Tongue (tissue), 3 donors: ENCODE measurements at places on chromosomes 1 and 21.

DNA sequence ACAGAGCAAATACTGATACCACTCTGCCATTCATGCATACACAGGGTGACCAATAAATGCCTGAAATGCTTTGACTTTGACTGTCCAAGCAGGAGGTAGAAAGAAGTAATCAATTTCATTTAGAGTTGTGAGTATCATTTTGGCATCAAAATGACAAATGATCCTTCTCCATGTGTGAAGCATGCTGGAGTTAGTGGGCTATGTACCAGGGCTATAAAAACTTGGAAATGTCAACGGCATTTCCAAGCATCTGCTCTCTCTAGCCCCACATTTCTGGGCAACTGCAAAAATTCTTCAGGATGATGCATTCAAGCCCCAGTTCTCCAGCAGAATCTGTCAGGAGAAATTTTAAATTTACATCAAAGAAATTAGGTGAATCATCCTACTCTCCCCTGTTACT is 208.4 kb upstream of the PTBP2 start:
- no peak for DNase-seq

GRCh38 chr1:204791453-204792353 is 79.0 kb upstream of the NFASC start:
- DNase-seq = peak; percentile 63

- DNase-seq = no peak
These were observed 51.3 kb downstream of the ARHGEF11 start for GRCh38 chr1:156994277-156994676.

DNA sequence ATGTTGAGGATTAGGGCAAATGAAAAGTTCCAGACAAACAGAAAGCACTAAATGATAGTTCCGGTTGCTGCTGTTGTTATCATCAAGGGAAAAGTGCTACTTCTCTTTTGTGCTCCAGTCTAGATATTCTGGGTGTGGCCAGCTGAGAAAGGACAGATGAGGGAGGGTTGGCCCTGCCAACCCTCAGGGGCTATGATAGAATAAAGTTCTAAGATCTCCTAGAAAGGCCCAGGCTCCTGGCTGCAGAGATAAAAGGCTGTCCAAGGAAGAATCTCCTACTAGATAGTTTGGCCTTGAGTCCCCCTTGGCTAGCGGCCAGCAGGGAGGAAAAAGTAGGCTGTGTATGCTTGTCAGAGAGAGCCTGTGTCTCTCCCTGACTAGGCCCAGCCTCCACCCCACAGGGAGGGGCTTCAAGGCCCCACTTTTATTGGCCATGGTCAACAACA is 31.5 kb downstream of the RIMS3 start:
- DNase-seq = peak; percentile 34

DNA sequence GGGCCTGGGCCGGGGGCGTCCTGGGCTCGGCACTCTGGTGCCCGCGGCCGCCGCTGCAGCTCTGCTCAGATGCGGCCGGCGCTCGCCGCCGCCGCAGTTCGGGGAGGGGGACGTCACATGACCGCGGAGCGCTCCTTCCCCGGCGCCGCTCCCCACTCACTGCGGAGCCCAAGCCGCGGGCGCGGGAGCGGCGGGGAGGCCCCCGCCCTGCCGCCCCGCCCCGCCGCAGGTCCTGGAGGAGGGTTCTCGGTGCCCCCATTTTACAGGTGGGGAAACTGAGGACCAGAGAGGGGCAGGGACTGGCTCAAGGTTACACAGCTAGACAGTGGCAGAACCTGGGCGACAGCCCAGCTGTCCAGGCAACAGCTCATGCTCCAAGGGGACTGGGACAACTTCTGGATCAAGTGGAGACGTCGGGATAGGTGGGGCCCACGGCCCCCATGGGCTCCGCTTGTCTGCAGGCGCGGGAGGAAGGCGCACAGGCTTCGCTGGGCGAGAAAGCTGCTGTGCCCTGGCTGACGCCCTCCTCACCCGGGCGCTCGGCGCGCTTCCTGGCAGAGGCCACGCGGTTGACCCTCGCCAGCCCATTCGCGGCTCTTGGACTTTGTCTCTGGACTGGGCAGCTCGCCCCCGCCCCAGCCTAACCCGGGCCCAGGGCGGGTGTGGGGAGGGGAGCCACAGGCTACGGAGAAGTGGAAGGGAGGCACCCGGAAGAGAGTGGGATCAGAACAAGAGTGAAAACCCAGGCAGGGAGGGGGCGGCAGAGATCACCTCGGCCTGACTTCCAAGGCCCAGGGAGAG is at the start of gene RAP1GAP:
Gene RAP1GAP (minus strand): TSS at position 100 of the 801 bp plus-strand sequence. CDS start 49,325 bp downstream, outside the sequence.
- DNase-seq = no peak

DNA sequence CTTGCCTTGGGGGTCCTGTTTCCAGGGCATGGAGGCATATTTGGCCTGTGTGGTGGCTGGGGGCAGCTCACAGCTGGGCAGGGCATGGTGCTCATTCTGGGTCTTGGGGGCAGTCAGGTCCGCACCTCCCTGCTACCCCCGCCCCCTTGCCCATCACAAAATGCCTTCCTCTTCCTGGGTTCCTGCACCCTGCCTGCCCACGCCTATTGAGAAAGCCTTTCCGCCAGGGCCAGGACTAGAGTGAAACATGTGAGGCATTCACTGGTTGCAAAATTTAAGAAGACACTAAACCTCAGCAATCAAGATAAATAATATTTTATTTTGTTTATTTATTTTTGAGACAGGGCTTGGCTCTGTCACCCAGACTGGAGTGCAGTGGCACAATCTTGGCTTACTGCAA is 19.7 kb downstream of the PTAFR start:
- no peak for DNase-seq

GRCh38 chr1:188719735-188720134 is 1757.9 kb downstream of the BRINP3 start:
- DNase-seq = no peak

GRCh38 chr1:107698161-107698560 is 266.8 kb downstream of the VAV3 start:
- no peak for DNase-seq

GRCh38 chr1:244952280-244952933 is 88.1 kb upstream of the HNRNPU start:
- no peak for DNase-seq

DNA sequence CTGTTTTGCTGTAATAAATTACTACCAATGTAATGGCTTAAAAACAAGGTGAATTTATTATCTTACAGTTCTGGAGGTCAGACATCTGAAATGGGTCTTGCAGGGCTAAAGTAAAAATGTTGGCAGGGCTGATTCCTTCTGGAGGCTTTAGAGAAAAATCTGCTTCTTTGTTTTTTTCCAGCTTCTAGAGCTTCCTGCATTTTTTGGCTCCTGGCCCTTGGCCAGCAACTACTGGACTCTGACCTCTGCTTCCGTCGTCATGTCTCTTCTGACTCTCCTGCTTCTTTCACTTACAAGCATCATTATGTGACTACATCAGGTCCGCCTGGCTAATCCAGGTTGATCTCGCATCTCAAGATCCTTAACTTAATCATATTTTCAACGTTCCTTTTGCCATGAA is 350.9 kb downstream of the S1PR1 start:
- DNase-seq = peak; percentile 40

GRCh38 chr1:179080866-179081686 is 794 bp upstream of the TOR3A start:
- peak; percentile 13 for DNase-seq

DNA sequence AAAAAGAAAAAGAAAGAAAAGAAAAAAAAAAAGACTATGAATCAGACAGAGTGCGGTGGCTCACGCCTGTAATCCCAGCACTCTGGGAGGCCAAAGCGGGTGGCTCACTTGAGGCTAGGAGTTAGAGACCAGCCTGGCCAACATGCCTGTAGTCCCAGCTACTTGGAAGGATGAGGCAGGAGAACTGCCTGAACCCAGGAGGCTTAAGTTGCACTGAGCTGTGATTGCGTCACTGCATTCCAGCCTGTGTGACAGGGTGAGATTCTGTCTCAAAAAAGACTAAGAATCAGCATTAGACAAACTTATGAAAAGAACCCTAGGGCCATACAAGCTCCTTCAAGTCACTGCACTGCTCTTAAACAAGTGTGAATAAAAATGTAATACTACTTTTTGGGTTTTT is 16.9 kb downstream of the PSMB4 start:
- no peak for DNase-seq

GRCh38 chr1:11725616-11726015 is 10.3 kb upstream of the AGTRAP start:
- no peak for DNase-seq

DNA sequence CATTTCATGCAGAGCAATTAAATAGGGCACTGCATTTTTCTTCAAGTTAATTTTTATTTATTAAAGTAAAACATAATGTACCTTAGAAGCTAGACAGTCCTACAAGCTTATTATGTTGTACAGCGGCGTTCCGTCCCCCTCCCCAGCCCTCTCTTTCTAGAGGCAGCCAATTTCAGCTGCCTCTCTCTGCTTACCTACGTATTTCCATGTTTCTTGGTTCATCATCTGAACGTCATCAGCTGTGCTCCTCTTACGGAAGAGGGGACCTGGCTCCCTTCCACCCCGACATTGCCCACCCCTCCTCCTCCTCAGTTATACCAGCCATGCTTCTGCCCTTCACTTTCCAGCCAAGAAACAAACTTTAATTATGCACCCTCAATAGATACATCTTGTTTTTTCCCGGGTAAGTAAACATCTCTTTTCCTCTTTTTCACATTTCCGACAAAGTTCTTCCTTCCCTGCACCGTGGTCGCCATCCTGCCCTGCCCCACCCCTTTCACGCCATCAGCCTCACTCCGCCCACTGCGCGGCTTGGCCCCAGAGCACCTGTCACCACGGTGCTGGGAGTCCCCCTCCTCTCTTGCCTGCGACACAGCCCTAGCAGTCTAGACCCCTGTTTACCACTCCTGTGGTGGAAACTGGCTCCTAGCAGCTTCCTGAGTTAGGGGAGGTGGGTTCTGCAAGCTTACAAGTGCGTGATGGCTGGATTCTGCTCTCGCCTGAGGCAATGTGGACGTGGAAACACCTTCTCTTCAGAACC is 57.9 kb downstream of the SLC37A1 start:
- DNase-seq = no peak

DNA sequence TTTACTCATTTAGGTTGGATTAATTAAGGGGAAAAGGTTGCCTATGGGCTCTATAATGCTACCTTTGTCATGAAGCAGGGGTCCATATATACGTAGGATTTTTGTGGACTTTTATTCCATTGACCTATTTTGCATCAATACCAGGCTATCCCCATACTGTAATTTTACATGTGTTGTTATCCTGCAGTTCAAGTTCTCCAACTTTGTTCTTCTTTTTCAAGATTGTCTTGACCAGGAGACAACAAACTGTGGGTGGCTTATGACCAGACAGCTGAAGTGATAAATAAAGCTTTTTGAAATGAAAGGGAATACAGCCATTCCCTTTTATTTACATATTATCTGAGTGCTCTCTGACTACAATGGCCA is 345.7 kb downstream of the BARHL2 start:
- DNase-seq = no peak

DNA sequence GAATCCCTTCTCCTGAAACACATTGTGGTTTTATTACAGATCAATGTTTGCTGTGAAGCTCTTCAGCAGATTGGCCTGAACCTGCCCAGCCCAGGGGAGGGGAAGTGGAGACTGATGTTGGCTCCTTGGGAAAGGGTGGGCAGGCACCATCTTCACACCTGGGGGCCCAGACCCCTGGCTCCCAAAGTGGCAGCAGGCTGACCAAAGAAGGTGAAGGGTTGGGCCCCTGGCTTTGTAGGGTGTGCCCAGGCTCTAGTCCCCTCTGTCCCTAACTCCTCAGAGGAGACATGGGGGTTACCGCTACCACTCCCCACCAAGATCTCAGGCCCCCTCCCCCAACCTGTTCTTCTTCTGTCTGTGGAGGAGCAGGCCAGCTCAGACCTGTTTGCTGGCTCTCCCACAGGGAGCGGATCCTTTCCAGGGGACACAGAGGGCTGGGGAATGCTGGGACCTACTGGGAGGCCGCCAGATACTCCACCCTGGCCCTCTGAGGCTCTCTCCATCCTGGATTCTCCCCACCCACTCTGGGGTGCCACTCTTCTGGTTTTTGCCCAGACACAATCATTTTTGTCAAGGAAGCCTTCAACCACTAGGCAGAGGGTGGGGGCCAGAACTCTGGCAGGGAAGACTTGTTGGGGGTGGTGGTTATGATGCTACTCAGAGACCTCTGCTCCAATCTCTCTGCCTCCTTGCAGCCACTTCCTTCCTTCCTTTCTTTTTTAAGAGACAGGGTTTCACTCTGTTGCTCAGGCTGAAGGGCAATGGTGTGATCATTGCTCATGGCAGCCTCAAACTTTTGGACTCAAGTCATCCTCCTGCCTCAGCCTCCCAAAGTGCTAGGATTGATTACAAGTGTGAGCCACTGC is 5.0 kb upstream of the EFNA3 start:
- no peak for DNase-seq

DNA sequence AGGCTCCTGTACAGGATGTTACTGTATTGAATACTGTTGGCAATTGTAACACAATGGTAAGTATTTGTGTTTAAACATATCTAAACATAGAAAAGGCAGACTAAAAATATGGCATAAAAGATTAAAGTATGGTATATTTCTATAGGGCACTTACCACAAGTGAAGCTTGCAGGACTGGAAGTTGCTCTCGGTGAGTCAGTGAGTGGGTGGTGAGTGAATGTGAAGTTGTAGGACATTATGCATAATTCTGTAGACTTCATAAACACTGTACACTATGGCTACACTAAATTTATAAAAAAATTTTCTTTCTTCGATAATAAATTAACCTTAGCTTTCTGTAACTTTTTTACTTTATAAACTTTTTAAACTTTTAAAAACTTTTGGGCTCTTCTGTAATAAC is 13.7 kb upstream of the TRIM62 start:
- DNase-seq = no peak

- no peak for DNase-seq
These were observed 267.7 kb upstream of the C1orf87 start for GRCh38 chr1:60341274-60341673.

- DNase-seq = no peak
These were observed 10.9 kb downstream of the RNF11 start for GRCh38 chr1:51247022-51247421.

DNA sequence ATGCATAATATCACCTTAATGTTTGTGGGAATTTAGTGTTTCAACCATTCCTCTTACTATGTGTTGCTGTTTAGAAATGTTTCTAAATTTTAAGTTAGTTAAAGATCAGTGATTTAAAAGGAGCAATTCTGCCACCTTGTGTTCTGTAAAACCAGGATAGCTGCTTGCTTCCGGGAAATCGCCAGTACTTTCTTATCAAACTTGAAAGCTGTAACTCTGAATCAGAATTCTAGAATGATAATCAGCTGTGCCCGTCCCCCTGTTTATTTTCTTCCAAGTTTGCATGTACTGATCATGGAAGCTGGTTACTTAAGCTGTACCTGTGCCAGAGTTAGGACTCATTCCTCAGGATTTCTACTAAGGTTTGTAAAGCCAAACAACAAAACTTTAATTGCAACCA is 656.4 kb downstream of the LTN1 start:
- DNase-seq = peak; percentile 83

DNA sequence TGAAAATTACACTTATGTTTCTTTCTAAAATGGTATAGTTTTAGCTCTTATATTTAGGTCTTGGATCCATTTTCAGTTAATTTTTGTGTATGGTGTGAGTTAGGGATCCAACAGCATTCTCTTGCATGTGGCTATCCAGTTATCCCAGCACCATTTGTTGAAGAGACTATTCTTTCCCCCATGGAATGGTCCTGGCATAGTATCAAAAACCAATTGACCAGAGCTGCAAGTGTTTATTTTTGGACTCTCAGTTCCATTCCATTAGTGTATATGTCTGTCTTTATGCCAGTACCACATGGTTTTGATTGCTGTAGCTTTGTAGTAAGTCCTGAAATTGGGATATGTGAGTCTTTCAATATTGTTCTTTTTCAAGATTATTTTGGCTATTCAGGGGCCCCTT is 14.3 kb downstream of the TTLL10 start:
- DNase-seq = no peak
